ENCODE measurements at places on chromosomes 4 and X. TPM values are rescaled to one million over a fixed set of nuclear protein-coding genes. Genes with fewer than 3 reads are reported as not detected.
A peak's percentile ranks its signal among the peaks of the same experiment; 100 is the strongest.

Gene GPR119
- not detected for total RNA-seq

Gene RS1
- not detected for total RNA-seq

GRCh38 chr4:102705391-102705935 is 55.3 kb downstream of the MANBA start:
- no peaks in the 10 kb centered on the region for H3K27me3 ChIP-seq
- no peak overlapping the region for H3K4me3 ChIP-seq
- peaks cover 3% of the 10 kb centered on the region for H3K4me1 ChIP-seq
- no peak for DNase-seq
- H3K36me3 ChIP-seq = peaks cover 19% of the 10 kb centered on the region

- no peaks in the 10 kb centered on the region for H3K36me3 ChIP-seq
- H3K4me1 ChIP-seq = no peaks in the 10 kb centered on the region
- H3K27ac ChIP-seq = no peak overlapping the region
- peaks cover 12% of the 10 kb centered on the region for H3K27me3 ChIP-seq
- no peak overlapping the region for H3K4me3 ChIP-seq
These were observed 209.8 kb upstream of the NOCT start for GRCh38 chr4:138805736-138806135.

GRCh38 chrX:55006827-55007621 is 6.9 kb downstream of the APEX2 start:
- H3K27me3 ChIP-seq = no peaks in the 10 kb centered on the region
- no peak for DNase-seq
- H3K4me1 ChIP-seq = peaks cover 33% of the 10 kb centered on the region
- H3K4me3 ChIP-seq = no peak overlapping the region
- H3K36me3 ChIP-seq = peaks cover 39% of the 10 kb centered on the region
- no peak overlapping the region for H3K27ac ChIP-seq

GRCh38 chr4:91198951-91199350 is 1071.8 kb downstream of the CCSER1 start:
- H3K27me3 ChIP-seq = no peaks in the 10 kb centered on the region
- no peaks in the 10 kb centered on the region for H3K36me3 ChIP-seq
- H3K4me1 ChIP-seq = no peaks in the 10 kb centered on the region
- H3K27ac ChIP-seq = no peak overlapping the region
- H3K4me3 ChIP-seq = no peak overlapping the region
- no peak for DNase-seq

GRCh38 chr4:73848183-73848777 is 4.8 kb upstream of the PF4V1 start:
- no peak overlapping the region for H3K4me3 ChIP-seq
- H3K36me3 ChIP-seq = no peaks in the 10 kb centered on the region
- H3K4me1 ChIP-seq = no peaks in the 10 kb centered on the region
- DNase-seq = no peak

GRCh38 chr4:24754571-24754970 is 40.8 kb upstream of the SOD3 start:
- H3K4me3 ChIP-seq = no peak overlapping the region
- peaks cover 1% of the 10 kb centered on the region for H3K27me3 ChIP-seq
- H3K36me3 ChIP-seq = no peaks in the 10 kb centered on the region
- H3K4me1 ChIP-seq = no peaks in the 10 kb centered on the region
- no peak for DNase-seq
- H3K27ac ChIP-seq = no peak overlapping the region

Gene CCDC120
- total RNA-seq = 3.5 TPM

Gene VCX3A
- total RNA-seq = not detected

Gene SLC25A43
- 5.6 TPM for total RNA-seq

- no peak overlapping the region for H3K4me3 ChIP-seq
- H3K27me3 ChIP-seq = no peaks in the 10 kb centered on the region
- H3K36me3 ChIP-seq = no peaks in the 10 kb centered on the region
- no peak overlapping the region for H3K27ac ChIP-seq
These were observed 525.4 kb upstream of the HS3ST1 start for GRCh38 chr4:11954093-11954492.

DNA sequence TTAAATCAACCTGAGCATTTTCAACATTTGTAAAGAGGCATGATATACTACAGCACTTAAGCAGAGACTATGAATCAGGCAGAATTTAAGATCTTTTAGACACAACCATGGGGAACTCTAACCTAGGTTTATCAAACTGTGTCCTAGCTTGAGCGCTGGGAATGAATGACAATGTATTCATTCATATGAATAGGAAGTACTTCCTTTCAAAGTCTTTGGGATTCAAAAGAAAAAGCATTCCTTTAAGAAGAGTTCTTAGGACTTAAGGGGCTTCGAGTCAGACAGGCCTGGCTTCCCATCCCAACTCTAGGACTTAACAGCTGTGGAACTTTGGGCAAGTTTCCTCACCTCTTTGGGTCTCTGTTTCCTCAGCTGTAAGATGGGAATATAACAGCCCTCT is 104.6 kb downstream of the ANAPC4 start:
- H3K4me3 ChIP-seq = no peak overlapping the region
- H3K27ac ChIP-seq = no peak overlapping the region
- no peak for DNase-seq
- peaks cover 2% of the 10 kb centered on the region for H3K36me3 ChIP-seq
- peaks cover 2% of the 10 kb centered on the region for H3K4me1 ChIP-seq

GRCh38 chr4:162347842-162348213 is 184.0 kb upstream of the FSTL5 start:
- no peak overlapping the region for H3K27ac ChIP-seq
- H3K4me3 ChIP-seq = no peak overlapping the region
- no peaks in the 10 kb centered on the region for H3K36me3 ChIP-seq
- H3K27me3 ChIP-seq = no peaks in the 10 kb centered on the region
- H3K4me1 ChIP-seq = no peaks in the 10 kb centered on the region

DNA sequence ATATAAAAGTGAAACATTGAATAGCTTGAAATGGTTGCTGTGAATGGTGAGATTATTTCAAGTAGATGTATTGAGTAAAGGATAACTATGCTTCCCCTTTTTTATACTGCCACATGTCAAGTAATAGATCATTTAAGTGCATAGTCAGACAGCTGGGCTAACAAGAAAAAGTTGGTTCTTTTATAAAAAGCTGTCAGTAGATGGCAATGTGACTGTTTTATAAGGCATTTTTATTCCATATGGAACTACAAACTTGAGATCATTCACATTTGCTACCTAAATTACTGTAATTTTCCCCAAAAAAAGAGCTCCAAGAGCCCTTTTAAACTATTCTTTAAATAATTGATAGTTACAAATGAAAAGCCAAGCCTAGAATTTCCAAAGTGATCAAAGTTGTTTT is 831.0 kb downstream of the C4orf33 start:
- no peak overlapping the region for H3K27ac ChIP-seq
- H3K4me1 ChIP-seq = no peaks in the 10 kb centered on the region
- no peak overlapping the region for H3K4me3 ChIP-seq
- no peaks in the 10 kb centered on the region for H3K36me3 ChIP-seq
- no peaks in the 10 kb centered on the region for H3K27me3 ChIP-seq

GRCh38 chrX:1391370-1391706 is 575 bp downstream of the SLC25A6 start:
- no peaks in the 10 kb centered on the region for H3K27me3 ChIP-seq
- no peak for DNase-seq
- peak overlapping the region; percentile 91 for H3K4me3 ChIP-seq
- peak overlapping the region; percentile 97 for H3K27ac ChIP-seq

DNA sequence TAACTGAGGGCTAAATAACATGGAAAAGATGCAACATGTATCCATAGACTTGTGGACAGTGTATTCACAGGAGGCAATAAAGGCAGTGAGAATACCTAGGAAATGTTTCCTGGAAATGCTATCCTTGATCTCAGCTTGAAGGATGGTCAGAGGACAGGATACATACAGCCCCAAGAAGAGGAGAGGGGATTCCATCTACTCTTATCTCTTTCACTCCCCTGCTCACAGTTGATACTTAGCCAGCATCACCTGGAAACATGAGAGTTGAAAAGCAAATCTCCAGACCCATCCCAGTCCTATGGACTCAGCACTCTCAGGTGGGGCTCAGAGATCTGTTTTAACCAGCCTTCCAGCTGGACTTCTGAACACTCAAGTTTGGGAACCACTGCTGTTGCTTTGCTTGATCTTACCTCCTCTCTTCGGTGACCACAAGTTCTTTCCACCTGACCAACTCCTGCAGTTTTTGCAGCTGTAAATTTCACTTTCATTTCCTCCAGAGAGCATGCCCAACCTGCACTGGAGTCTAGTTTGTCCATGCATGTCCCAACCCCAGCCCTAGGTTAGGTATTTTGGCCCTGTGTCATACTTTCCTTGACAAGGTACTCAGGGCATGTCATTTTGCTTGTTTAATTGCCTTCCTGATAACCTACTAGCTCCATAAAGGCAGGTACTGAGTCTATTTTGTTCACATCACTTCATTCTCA is 10.4 kb downstream of the RELL1 start:
- no peaks in the 10 kb centered on the region for H3K27me3 ChIP-seq
- peak; percentile 34 for DNase-seq
- H3K36me3 ChIP-seq = peaks cover 16% of the 10 kb centered on the region
- no peak overlapping the region for H3K4me3 ChIP-seq

Gene ATOH1
- total RNA-seq = not detected
